IPS DF 19.7 (cell line): ENCODE measurements at places on chromosomes 13 and 19.

- no peak for DNase-seq
Measured at GRCh38 chr13:45928176-45928575, 76.6 kb upstream of the SIAH3 start.

- no peak for DNase-seq
Measured at GRCh38 chr13:39740761-39741160, 85.3 kb downstream of the COG6 start.

DNA sequence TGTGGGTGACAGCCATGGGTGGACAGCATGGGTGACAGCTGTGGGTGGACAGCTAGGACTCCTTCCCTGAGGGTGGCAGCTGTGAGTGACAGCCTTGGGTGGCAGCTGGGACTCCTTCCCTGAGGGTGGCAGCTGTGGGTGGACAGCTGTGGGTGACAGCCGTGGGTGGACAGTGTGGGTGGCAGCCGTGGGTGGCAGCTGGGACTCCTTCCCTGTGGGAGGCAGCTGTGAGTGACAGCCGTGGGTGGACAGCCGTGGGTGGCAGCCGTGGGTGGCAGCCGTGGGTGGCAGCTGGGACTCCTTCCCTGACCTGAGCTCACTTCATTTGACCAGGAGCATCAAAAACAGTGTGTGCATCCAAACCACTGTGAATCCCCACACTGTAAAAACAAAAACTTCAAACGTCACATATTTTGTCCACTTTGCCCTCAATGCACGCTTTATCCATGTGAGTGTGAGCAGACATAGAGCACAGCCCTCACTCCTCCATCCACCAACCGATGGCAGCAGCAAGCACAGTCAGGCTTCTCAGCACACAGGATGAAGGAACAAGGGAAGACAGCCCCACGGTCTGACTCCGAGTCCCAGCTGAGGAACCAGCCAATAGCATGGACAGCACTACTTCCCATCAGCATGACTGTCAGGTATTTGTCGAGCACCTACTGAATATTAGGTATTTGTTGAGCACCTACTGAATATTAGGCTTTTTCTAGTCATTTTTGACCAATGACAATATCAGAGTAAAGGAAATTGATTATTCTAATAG, 1.6 kb upstream of the CFAP97D2 start:
- DNase-seq = no peak

GRCh38 chr13:80083853-80084676, 256.9 kb downstream of the SPRY2 start:
- no peak for DNase-seq

DNA sequence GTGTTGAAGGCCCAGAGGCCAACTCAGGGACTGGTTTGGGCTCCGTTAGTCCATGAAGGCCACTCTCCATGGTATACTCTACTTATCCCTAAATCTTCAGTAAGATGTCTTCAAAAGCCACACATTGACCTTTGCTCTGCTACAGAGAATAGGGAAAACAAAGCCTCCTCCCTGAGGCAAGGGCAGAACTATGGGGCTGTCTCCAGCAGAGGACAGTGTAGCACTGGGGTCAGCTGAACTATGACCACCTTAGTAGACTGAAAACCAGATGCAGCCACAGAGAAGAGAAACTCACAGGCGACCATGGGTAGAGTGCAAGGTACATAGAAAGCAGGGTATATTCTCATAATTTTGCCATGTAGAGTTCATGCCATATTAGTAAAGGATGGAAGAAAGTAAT, 587.4 kb downstream of the LMO7 start:
- DNase-seq = no peak

DNA sequence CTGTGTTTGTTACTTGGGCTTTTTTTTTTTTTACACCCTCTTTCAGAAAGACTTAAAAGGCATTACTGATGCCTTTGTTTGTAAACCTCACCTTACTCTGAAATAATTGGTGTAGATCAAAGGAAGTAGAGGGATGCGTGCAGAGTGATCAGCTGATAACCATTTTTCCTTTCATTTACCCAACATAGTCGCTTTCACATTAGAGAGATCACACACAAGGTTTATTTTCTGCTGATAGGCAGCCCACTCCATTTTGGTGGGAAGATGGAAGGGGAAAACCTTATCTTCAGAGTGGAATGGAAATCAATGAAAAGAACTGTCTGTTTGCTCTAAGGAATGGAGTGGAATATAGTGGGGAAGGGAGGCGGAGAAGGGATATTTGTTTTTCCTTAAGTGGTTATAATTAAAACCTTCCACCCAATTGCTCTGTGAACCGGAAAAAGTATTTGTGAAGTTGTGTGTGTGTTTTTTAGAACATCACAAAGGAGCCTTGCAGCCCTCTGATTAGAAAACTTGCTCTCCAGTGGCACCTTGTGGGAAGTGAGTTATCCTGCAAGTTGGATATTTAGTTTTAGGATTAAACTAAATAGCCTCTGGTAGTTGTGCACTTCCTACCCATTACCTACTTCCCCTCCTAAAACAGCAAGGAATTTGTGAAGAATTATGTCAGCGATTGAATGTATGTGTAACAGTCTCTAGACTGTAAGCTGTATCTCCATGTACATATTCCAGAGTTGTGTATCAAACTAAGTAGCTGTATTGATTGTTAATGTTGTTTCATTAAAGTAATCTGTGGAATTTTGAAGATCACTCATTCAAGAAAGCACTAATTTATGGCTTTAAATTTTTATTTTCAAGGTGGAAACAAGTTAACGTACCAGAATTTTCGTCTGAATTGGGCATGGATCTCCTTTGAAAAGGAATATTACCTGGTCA, 76.8 kb downstream of the FREM2 start:
- peak; percentile 9 for DNase-seq

DNA sequence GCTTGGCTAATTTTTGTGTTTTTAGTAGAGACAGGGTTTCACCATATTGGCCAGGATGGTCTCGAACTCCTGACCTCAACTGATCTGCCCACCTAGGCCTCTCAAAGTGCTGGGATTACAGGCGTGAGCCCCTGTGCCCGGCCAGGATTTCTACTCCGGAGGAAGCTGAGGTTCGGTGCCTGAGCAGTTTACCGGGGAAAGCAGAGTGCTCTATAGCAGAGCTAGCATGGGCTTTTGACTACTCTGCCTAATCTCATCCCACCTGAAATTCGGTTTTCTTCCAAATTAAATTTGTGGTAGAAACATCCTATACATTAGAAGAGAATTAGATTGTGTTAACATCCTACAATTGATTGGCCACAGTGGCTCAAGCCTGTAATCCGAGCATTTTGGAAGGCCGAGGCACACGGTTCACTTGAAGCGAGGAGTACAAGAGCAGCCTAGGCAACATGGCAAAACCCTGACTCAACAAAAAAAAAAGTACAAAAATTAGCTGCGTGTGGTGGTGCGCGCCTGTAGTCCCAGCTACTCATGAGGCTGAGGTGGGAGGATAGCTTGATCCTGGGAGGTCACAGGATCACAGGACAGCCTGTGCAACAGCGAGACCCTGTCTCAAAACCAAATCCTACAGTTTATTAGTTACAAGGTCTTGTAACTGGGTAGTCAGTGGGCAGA, 1.6 kb downstream of the RPL13A start:
- no peak for DNase-seq

DNA sequence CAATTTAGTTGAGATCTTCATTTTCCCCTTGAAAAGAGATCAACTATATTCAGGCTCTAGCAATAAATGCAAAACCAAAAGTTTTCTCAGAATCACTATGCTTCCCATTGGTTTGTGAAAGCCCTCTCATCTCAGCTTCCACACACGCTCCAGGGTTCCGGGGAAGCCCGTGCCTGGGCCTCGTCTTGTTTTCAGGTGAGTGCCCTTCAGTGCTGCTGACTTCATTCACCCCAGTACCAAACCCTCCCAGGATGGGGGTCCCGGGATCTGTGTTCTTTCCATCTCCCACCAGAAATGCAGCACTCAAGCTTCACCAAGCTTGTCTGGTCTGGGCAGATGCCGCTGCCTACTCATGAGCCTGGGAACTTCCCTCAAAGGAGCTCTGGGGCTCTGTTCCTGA, 97.7 kb downstream of the TEX29 start:
- no peak for DNase-seq

DNA sequence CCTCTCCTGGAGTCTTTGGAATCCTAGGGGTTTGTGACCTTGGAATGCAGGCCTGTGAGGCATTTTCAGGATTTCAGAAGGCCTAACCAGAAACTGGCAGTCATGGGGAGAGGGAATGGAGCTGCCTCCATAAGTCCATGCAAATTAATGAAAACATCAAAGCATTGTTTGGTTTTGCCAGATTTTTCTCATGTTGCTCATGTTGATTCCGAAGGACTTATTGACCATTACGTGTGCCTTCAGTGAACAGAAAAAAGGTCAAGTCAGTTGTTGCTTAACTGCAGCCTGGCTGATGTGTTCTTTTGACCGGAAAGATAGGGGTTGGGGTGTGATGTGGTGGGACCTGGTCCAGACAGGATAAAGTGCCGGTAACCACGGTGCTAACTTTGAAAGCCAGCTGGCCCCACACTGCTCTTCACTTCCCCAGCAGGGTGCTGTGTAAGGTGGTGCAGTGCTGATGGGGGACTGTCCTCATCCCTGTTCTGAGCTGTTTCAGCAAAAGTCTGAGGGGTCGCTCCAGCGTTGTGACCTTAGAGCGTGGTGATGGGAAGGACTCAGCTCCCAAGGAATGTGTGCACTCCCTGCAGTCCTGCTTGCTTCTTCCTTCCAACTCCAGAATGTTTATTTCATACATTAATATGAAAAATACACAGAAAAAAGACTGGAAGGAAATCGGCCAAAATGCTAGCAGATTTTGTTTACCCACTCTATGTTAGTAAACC, 3.5 kb downstream of the RNF113B start:
- DNase-seq = no peak

- no peak for DNase-seq
Measured at GRCh38 chr19:29263305-29264135, 50.6 kb upstream of the UQCRFS1 start.

DNA sequence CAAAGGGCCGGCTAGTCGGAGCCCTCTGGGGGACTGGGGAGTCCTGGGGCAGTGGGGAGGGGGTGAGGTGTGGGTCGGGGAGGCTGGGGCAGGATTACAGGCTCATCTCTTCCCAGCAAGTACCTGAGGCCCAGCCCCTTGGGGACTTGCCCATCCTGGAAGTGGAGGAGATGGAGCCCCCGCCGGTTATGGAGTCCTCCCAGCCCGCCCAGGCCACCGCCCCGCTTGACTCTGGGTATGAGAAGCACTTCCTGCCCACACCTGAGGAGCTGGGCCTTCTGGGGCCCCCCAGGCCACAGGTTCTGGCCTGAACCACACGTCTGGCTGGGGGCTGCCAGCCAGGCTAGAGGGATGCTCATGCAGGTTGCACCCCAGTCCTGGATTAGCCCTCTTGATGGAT, 9.9 kb downstream of the PALM3 start:
- no peak for DNase-seq

DNA sequence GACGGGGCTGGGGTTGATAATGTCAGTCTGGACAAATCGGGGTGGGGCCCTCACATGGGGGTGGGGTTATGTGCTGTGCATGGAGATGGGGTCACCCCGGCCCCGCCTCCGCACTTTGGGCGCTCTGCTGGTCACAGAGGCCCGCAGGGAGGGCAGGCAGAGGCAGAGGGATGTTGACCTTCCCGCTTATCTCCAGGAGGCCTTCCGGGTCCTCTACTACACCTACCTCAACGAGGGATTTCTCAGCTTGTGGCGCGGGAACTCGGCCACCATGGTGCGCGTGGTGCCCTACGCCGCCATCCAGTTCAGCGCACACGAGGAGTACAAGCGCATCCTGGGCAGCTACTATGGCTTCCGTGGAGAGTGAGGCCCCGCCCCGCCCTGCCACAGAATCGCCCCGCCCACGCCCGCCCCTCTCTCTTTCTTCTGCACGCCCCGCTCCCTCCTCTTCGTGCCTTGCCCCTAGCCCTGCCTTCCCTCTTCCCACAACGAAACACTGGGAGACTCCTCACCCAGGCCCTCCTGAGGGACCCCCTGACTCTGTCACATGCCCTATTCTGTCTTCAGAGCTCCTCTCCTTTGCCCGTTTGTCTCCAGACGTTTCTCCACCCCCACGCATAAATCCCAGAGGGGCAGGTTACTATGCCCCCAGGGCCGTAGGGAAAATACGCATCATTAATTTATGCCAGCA, 32.8 kb downstream of the TMEM161A start:
- DNase-seq = no peak

DNA sequence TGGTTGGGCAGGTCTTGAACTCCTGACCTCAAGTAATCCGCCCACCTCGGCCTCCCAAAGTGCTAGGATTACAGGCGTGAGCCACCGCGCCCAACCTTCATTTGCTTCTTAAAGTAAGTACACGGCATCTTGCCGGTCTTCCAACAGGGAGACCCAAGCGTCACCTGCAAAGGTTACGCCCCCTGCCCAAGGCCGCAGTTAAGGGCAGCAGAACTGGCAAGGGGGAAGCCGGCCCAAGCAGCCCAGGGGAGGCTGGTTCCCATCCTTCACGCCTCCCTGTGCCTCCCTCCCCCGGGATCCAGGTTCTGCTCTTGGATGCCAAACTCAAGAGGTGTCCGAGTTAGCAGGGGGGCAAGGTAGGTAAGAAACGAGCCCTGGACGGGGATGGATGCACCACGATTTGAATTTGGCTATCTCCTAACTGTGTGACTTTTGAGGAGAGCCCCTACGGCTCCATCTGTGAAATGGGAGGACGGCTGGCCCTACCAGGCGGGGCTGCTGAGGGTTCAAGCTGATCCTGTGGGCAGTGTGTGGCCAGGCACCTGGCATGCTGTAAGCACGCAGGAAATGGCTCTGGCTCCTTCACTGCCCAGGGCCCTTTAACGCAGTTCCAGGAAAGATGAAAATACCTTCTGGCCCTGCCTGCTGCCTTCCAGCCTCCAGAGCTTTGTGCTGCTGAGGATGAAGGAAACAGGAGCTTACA, 9.0 kb downstream of the RFX1 start:
- no peak for DNase-seq

DNA sequence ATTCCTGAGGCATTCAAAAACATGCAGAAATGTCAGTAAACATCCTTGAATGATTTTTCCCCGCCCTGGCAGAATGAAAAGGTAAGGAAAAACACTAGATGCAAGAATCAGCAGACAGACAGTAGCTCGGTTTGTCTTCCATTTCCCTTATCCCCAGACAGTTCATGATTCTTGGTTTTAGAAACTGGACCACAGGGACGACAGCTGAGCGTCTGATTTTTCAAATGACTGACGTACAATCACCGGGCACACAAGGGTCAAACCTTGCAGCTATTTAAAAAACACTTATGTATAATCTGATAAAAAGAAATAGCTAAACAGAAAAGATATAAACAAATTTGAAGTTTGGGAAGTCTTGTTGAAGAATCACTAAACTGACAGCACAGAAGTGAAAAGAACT, 47.1 kb downstream of the DCLK1 start:
- no peak for DNase-seq

- DNase-seq = no peak
Measured at GRCh38 chr13:95296326-95296925, 4.8 kb downstream of the ABCC4 start.

- no peak for DNase-seq
Measured at GRCh38 chr19:30167206-30167868, 204.8 kb upstream of the ZNF536 start.
